ENCODE measurements at places on chromosomes 12 and 14.
A peak's percentile ranks its signal among the peaks of the same experiment; 100 is the strongest.

- no peak for DNase-seq
These were observed 126.2 kb downstream of the RFLNA start for GRCh38 chr12:124420996-124421674.

DNA sequence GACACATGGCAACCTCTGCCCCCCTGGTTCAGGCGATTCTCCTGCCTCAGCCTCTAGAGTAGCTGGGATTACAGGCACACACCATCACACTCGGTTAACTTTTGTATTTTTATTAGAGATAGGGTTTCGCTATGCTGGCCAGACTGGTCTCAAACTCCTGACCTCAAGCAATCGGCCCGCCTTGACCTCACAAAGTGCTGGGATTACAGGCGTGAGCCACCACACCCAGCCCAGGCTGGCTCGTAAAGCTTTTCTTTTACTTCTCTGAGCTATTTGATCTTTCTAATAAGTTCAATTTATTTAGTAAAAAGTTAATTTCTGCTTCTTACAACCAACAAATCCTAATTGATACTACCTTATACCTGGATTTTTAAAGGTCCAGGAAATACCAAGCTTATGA is 127.4 kb upstream of the KRR1 start:
- DNase-seq = no peak

DNA sequence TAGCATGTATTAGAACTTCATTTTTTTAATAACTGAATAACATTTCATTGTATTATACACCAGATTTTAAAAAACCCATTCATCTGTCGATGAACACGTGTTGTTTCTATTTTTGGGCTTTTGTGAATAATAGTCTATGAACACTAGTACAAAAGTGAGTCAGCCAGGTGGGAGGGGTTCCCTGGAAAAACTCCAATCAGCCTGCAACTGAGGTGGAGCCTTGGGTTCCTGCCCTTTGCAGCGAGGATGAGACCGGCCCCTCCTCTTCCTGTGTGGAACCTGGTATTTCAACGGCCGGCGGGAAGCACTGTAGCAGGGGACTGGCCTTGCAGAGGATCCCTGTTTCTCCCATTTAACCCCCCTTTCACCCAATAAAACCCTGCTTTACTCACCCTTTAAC is 56.1 kb downstream of the LMNTD1 start:
- no peak for DNase-seq

DNA sequence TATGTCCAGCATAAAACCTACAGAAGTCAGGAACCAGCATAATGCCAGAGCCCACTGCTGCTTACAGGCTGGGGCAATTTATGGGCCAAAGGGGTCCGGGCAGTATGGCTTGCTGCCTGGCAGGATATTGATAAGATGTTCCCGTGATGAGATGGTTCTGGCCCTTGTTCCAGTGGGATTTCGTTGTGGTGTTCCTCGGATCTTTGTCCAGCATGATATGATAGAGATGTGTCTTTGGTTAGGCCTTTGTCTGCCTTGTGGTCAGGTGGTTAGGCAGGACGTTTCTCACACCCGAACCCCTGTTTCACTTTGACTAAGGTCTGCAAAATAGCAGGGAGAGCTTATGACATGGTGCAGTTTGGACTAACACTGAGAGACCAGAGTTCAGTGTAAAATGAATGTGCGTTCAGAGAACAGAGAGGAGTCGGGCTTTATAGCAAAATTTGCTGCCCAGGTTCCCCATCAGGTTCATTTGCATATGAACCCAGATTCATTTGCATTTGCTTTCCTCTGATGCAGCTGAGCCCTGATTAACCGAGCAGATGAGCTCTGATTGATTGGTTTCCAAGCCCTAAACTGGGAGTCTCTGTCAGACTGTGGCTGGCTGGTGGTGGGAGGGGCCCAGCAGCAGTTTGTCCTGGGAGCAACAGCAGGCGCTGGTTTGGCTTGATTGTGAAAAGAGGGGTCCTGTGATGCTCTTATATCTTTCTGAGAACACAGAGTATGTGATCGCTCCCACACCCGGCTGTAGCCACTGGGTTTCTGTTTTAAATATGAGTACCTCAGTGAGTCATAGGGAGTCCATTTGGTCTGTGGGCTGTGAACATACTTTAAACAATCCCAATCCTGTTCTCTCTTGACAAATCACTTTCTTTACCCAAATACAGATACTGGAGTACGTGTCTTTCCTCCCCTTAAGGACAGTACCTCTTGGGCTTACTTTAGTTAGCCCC is 156.3 kb upstream of the PZP start:
- peak; percentile 38 for DNase-seq

DNA sequence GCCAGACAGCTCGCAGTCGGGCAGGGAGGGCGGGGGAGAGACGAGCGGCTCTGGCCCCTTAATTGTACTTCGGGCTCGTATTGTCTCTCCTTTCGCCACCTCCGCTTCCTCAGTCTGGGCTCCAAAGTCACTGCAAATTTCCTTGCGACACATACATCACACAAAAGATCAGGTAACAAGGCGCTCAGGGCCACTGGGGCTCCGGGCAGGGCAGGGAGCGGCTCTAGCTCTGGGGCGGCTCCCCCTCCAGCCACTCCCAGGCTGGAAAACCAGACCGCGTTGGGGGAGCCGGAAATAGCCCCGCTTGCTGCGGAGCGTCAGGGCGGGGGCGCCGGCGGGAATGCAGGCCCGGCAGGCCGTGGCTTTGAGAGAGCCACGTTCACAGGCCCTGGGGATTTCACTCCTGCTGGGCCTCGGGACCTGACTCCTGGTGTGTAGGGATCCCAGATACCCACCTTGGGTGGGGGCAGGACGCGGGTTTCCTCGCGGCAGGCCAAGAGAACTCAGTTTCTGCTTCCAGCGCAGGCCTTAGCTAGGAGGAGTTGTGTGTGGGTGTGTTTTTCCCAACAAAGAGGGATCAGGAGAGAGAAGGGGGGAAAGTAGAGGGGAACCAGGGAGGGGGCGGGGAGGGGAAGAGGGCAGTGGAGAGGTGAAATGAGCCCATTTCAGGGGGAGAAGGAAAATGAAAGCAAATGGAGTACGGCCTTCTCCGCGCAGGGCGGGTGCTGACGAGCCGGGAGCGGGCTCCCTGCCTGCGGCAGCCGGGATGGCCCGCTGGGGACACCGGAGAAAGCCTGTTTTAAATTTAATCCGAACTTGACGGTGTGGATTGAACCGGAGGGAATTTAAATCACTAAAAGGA is 4.4 kb upstream of the HOXC9 start:
- DNase-seq = peak; percentile 44

GRCh38 chr14:92964124-92965109 is 41.5 kb downstream of the CHGA start:
- no peak for DNase-seq

DNA sequence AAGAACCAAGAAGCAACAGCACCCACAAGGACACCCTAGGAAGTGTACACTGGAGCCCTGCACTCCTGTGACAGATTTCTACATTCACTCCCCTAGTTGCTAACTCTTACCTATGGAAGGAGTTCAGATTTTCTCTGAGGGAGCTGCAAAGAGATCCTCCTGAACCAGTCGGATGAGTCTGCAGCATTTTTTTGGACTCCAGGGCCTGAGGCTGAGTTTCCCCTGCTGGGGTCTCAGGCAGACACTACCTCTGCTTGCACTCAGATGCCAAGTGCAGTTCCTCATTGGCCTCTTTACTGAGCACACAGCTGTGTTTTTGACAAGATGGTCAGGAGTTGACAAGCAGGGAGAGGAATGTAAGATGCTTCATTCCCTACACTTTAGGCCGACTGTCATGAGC is 153.2 kb upstream of the RBM19 start:
- DNase-seq = no peak

DNA sequence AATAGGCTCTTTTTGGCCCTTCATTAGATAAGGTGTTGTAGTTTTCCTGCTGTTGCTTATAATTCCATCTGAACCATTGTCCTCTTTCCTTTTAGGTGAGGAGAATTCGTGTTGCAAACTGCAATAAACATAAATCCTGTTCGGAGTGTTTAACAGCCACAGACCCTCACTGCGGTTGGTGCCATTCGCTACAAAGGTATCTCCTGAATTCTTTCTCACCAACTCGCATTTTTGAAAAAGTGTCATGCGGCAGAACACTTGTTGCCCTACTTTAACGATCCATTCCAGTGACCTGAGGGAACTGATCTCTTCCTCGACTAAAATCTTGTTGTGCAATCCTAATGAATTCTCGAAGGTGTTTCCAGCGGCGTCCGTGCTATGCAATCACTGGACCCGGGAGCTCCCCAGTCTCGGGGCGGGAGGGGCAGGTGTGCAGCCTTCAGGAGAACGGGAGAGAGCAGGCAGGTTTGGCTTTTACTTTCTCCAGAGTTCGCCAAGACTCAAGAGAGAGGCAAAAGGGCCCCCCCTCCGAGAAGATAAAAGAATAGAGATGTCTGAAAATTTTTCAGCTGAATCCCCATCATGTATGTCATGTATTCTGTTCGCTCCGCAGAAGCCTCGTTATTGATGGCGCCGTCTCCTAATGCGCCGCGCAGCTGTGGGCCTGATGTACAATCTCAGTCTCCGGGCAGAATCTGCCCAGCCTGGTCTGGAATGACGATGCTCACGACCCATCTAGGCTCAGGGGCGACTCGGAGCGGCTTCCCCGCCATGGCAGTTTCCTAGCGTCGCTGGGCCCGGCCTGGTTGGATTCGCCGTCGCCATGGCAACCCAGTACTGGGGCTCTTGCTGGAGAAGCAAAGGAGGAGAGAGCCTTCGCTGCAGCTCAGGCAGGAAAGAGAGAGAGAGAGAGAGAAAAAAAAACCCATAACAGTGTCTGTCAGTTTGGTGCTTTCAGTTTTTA is 38.2 kb downstream of the PLXNC1 start:
- DNase-seq = no peak

DNA sequence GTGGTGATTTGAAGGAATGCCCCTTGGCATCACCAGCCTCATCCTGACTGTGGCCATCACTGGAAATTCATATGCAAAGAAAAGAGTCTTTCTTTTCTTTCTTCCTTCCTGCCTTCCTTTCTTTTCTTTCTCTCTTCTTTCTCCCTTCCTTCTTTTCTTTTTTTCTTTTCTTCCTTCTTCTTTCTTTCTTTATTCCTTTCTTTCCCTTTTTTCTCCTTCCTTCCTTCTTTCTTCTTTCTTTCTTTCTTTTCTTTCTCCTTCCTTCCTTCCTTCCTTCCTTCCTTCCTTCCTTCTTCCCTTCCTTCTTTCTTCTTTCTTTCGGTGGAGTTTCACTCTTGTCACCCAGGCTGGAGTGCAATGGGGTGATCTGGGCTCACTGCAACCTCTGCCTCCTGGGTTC is 58.0 kb upstream of the TMEM132D start:
- DNase-seq = no peak

DNA sequence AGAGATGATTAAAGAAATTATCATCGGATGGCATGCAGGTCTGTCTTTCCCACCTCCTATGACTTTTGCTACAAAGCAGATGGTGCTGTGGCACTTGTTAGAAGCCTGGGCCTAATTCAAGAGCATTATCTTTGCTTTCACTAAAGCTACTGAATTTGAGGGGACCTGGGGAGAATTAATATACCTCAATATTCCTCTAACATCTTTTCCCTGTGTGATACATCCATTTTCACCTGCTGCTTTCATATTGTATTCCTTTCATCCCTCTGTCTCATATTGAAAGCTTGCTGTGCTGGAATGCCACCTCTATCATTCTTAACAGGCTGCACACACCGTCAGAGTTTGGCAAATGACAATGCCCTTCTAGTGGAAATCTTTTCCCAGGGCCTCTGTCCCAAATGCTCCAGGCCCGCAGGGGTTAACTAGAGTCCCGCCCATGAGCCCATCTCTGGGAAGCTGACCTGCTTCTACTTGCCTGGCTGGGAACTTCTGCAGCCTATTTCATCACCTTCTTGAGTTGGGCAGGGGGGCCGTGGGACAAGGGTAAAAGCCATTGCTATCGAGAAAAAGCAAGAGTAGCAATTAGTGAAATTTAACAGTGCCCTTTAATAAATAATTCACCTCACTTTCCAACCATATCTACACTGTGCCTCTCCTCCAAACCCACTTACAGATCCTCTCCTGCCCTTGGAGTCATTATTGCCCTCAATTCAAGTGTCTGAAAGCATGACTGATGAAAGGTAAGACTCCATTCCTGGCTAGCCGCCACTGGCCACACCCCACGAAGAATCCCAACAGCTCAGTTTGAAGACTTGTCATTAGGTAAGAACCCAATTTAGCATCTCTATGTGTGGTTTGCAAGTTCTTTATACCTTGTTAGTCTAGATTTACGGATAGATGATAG is 126.7 kb upstream of the BTG1 start:
- no peak for DNase-seq

- no peak for DNase-seq
These were observed 276.9 kb upstream of the PRKD1 start for GRCh38 chr14:30204431-30204980.

- DNase-seq = no peak
These were observed 345.9 kb downstream of the DPF3 start for GRCh38 chr14:72547999-72548398.

- no peak for DNase-seq
These were observed 1891.5 kb upstream of the SEL1L start for GRCh38 chr14:83425138-83425537.

DNA sequence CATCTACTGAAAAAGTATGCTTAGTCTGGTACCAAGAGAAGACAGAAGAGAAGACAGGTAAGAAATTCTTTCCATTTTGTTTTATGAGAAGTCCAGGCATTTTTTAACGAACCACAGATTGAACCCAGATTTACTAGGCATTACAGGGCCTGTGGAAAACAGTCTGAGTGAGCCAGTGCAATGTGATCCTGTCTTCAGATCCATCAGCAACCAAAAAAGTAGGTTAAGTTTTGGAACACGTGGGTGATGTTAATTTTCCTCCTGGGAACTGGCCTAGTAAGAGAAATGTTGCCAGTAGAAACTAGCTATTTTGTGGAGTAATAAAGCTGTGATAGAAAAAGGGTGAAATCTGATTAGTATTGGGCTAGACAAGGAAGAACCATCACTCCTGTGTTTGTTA is 440.9 kb upstream of the SEL1L start:
- no peak for DNase-seq

DNA sequence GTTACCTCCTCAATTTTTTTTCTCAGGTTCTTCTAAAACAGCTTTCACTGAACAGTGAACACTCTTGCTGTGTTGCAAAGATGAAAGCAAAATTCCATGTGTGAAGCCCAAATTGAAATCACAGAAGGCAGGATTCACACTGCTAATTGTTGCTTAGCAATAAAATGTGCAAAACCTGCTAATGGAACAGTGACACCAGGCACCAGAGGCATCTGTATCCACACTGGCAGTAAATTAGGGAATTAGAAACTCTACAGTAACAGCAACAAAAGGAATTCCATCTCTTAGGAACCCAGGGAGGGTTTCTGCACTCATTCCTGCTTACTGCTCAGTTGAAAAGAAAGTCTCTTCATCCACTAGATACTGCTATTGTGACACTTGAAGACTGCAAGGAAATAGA is 202.3 kb downstream of the GXYLT1 start:
- no peak for DNase-seq

DNA sequence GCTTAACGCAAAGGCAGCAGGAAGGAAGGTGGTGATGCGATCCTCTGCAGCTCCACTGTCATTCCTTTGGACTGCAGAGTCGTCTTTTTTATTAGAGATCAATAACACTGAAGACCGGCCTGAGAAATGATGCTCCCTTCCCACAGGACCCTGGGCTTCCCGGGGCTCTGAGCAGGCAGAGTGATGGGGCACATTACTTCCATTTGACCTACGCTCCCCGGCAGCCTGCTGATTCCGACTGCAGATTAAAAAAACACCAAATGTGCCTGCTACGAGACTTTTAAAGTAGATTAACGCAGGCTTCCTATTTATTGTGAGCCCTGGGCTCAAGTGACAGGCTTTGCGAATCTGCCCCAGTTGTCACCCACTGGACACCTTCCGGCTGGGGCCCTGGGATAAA is 37.5 kb downstream of the KCNA1 start:
- no peak for DNase-seq
